ENCODE measurements at places on chromosomes 2 and 18.
A peak's percentile ranks its signal among the peaks of the same experiment; 100 is the strongest.

- DNase-seq: no peak
Observed at GRCh38 chr2:242011991-242012764, 142.6 kb downstream of the RTP5 start.

DNA sequence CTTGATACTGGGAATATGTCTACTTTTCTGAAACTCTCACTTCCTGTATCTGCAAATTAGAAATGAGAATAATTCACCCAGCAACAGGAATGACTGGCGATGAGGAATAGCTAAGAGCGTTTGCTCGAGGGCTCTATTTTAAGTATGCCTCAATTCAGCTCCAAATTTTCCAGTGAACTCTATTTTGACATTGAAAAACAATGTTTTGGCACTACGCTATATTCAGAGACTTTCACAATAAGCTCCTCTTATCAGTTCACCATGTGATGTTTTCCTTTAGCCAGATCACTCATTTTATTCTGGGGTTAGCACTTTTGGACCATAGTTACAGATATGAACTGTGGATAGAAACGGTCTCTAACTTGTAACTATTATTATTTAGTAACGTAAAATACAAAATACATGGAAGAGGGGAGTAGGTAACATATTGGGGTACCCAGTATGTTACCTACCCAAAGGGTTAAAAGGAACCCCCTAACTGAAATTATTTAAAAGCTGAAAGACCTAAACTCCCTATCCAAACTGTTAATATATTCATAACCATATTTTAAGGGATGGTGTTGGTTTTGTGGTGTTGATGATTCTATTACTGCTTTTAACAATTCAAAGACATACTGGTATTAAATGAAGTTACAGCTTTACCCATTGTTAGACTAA is 28.1 kb downstream of the SLC40A1 start:
- no peak for DNase-seq

DNA sequence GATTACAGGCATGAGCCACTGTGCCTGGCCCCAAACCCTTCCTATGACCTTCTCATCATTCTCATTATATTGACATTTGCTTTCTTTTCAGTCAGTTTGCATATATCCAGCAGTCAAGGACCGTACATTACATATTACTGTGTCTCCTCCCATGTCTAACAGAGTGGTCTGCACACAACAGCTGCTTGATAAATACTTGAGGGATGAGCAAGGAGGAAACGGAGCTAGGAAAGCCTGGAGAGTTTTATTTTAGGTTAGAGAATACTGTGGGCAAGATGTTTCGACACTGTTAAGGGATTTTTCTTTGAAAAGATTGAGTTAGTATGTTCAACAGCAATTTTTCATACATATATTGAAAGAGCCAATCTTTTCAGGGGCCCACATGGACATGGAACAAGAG is 76.2 kb upstream of the CHRNA1 start:
- DNase-seq: no peak

DNA sequence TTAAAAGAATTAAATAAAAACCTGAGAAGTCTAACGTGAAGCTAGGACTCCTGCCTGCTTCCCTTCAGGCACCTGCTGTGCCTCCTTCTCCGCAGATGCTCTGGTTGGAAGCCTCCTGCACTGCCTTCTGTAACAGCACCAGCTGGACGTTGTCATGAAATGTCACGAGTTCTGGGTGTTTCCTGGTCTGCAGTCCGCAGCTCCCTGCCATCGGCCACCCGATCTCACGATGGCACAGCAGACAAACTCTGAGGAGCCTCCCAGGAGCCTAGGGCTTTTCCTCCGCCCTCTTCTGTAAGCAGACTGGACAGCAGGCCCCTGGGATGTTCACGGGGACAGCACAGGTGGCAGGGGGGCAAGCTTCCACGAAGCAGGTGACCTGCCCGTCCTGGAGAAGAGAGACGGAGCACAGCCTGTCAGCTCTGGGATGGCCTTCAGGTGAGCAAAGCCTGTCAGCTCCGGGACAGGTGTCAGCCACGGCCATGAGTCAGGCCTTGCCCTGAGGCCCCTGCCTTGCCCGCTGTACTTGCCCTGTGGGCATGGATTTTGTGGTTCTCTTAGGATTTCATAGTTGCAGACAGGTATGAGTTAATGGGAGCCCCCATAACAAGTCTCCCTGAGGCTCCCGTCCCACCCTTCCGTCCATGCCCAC is 110.3 kb downstream of the PXDN start:
- DNase-seq: no peak

DNA sequence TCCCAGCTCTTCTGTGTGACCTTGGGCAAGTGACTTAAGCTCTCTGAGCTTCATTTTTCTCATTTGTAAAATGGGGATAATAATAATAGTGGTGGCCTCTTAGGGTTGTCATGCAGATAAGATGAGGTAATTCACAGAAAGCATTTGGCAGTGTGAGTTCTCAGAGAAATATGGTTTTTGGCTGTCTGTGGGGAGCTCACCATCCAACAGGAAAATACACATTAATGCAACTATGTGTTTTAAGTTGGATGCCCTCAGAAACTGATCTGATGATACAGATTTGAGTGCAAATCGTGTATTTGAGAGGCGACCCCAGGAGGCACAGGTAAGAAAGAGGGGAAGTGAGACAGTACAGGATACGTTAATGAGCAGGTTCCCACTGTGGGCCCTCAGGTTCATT is 56.1 kb upstream of the SPRED2 start:
- DNase-seq: no peak

DNA sequence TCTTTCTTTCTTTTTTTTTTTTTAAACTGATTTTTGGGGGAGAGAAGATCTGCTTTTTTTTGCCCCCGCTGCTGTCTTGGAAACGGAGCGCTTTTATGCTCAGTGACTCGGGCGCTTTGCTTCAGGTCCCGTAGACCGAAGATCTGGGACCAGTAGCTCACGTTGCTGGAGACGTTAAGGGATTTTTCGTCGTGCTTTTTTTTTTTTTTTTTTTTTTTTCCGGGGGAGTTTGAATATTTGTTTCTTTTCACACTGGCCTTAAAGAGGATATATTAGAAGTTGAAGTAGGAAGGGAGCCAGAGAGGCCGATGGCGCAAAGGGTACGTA is 587 bp downstream of the MEIS1 start:
- DNase-seq: no peak

- DNase-seq: no peak
Observed at GRCh38 chr18:44609181-44609941, 71.3 kb upstream of the SETBP1 start.

DNA sequence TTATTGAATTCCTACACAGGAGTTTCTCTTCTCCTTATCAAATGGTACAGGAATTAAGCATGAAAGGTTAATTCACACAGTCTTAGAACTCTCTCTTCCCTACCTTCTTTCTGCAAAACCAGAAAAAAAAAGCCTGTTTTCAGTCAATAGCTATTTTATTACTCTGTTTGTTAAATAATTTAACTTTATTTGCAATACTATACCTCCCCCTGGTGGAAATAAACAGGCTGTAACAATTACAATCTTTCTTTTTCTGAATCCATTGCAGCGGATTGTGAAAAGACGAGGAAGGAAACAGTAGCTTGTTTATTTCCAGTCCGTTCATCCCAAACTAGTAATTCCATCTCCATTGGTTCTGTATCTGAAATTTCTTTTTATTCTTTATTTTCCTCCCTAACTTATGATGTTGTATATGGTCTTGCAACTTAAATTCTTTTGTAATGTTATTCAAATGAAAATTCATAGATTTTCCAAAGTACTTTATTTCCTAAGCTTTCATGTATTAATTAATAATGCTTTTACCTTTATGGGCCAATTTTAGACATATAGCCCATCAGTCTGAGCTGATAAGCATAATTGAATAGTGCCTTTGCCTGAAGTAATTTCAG is 165.2 kb downstream of the SH3BP4 start:
- peak; percentile 64 for DNase-seq

DNA sequence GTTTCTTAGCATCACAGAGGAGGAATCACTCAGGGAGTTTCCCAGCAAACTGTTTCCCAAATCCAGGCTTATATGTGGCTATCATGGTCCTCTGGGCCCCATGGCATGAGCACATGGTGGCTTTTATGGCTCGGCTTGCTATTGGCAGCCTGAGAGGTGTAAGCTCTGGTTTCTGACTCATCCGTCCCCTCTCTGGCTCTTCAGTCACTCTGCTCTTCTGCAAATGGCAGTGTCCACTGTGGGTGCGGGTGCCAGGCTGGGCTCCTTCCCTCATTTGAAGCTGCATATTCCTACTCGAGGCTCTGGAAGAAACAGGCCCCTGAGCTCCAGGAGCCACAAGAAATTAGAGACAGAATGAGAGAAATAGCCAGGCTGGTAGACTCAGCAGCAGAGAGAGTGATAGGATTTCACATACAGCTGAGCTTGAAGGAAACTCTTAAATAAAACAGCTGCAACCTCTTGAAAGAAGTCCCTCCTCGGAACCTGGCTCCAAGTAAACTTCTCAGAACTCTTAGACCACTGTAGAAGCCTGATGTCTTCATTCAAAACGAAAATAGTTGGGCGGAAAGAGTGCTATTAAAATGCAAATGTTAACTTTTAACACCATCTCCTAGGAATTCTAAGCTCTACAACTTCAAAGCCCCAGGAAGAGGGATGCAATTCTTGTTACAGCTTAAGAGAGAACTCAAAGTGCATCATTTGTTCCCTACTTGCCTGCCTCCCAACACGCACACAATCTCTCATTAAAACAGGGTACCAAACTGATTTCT is 212.6 kb upstream of the SP5 start:
- no peak for DNase-seq

DNA sequence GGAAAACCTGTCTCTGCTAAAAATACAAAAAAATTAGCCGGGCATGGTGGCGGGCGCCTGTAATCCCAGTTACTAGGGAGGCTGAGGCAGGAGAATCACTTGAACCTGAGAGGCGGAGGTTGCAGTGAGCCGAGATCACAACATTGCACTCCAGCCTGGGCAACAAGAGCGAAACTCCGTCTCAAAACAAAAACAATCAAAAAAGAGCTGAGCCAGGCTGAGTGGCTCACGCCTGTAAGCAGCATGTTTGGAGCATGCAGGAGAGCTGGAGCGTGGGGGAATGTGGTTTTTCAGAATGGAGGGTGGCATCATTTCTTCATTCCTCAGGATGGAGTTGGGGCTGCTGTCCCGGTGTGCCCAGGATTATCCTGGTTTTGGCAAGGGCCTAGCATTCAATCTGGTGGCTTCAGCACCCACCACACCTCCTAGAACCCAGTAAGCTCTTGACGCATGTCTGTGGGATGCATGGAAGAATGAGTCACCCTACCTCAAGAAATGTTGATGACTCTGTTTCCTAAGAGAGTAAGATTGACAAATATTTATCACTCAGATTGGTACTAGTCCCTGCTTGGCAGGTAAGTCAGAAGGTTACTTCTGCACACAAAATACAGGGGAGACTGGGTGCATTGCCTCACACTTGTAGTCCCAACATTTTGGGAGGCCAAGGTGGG is 90.2 kb upstream of the ODC1 start:
- no peak for DNase-seq

GRCh38 chr2:215332872-215333595 is 21.2 kb downstream of the ATIC start:
- DNase-seq: no peak

GRCh38 chr2:42239811-42240210 is 70.7 kb downstream of the EML4 start:
- no peak for DNase-seq

- DNase-seq: no peak
Observed at GRCh38 chr18:36798738-36799473, 29.9 kb downstream of the TPGS2 start.

DNA sequence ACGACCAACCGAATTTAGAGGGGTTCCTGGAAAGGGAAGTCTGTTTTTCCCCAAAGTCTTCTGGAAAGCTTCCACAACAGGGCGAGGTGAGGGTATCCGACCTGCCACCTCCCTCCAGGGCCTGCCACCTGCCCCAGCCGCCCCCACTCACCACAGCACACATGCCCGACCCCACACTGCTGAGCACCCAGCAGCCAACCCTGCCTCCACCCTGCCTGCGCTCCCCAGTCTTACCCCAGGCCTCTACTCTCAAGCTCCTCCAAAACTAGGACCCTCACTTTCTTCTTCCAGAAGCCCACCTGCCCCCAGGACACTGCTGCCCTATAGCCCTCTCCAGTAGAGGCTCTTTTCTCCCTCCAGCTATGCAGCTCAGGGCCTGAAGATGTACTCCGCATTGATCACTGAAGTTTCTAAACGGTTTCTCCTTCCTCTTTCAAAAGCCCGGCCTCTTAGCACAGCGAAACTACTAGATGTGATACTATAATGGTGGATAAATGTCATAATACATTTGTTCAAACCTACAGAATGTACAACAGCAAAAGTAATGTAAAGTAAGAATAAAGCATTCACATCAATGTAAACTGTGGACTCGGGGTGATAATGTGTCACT is 128.8 kb upstream of the SLC1A4 start:
- DNase-seq: no peak

DNA sequence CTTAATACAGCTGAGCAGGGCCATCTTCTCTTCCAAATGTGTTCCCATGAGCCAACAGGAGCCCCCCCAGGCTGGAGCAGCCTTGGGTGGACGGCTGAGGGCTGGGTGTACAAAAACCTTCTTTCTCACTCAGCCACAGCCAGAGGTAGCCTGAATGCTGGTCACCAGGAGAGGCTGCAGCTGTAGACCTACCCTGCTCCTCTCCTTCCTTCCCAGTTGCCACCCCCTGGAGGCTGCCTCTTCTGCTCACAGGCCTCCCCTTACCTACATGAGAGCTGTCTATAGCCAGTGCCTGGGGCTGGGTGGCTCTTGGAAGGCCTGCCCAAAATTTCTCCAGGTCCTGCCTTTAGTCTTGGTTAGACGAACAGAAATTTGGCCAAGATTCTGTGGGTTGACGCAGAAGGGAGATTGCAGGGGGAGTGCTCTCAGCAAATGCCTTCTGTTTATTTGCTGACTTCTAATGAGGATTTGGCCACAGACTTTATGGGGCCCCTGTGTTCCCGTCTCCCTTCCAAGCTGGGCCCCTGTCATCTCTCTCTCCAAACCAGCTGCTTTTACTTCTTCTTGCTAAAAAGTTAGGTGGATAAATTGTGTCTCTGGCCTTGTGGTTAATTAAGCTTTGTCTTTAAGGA is 18.3 kb downstream of the CELF4 start:
- DNase-seq: no peak

Measured in NCI-H774 (cell line).